ENCODE measurements at places on chromosomes 7 and 10.

- DNase-seq, result no peak
Measured at GRCh38 chr7:149850716-149851115, 12.5 kb downstream of the ZNF862 start.

- DNase-seq, result no peak
Measured at GRCh38 chr7:132756484-132756990, 180.3 kb upstream of the PLXNA4 start.

GRCh38 chr10:129881641-129882040, 82.4 kb downstream of the EBF3 start:
- no peak for DNase-seq

GRCh38 chr10:78165617-78166016, 132.0 kb downstream of the RPS24 start:
- DNase-seq, result no peak

DNA sequence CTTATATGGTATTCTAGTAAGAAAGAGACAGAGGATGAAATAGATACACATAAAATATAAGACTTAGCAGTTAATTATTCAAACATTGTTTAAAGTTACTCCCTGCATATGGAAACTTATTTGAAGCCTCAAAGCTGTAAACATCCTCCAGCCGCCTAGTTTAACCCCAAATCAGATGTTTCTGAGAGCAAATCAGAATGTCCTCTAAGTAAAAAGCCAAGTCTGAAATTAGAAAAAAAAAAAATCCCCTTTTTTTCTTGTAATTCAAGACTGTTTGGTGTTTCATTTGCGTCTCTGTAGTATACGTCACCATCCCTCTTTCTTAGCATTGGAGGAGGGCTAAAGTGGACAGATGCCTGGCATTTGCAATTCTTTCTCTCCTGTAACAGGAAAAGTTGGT, 46.4 kb downstream of the TMEM26 start:
- no peak for DNase-seq

GRCh38 chr7:7870555-7870954, 98.0 kb upstream of the GLCCI1 start:
- DNase-seq, result no peak

GRCh38 chr10:88097536-88097935, 234.1 kb downstream of the PTEN start:
- no peak for DNase-seq

- no peak for DNase-seq
Measured at GRCh38 chr7:117480055-117480362, 184 bp downstream of the CFTR start.

GRCh38 chr7:77329466-77330168, 86.5 kb downstream of the GSAP start:
- no peak for DNase-seq

- DNase-seq, result no peak
Measured at GRCh38 chr10:12187321-12187905, 8.3 kb downstream of the NUDT5 start.

DNA sequence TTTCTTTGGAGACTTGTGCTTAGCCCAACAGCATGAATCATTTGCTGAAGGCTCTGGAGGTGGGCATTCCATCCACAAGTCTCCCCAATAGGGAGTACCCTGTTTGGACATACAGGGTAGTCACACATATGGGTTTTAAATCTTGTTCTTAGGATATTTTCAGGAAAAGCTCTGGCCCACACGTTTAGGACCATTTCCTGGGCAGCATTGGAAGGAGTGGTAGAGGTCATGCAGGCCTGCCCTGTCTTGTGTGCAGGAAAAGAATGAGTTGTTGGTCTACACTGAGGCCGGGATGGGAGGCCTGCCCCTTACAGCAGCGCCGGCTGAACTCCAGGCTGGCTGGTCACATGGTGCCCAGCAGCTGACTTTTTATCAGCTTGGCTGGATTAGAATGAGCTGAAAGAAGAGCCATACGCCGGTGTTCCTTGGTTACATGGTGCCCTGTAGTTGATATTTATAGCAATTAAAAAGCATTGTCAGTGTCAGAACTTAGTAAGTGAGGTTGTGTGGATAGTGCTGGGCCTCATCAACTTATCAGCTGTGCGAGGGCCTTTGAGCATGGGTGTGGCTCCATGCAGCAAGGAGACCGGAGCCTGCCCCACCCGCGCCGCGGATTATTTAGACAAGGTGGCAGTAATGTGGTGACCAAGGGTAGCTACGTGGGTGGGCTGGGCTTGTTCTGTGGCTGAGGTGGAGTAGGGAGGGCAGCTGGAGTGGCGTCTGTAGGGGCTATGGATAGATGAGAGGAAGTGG, 28.6 kb downstream of the OGDH start:
- DNase-seq, result no peak

GRCh38 chr10:126222736-126223511, 165.4 kb downstream of the ADAM12 start:
- DNase-seq, result no peak

DNA sequence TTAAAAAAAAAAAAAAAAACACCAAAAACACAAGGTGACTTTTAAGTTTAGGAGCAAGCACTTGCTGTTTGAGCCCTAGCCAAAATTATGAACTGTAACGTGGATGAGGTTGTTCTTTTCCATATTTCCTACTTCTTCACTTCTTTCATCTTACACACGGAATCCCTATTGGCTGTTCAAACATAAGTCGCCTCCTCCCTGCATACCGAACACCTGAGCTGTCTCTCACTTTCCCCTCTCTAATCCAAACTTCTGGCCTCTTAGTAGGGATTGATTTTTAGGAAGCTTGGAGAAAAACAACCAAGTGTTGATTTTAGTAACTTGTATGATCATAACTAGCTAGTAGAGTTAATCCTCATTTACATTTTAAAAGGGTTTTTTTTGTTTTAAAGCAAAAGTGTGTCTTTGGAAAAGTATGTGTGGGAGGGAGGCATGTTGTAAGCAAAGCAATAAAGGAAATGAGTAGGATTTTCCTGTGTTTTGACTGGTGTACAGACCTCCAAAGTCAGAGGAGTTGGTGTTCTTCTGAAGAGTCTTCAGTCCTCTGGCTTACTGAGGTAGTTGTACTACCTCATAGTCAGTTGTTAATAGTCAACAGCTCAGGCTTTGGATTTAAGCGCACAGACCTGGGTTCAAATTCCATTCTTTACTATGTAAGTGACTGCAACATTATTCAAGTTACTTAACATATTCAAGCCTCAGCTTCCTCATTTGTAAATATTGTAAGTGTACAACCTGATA, 39.3 kb downstream of the RABGEF1 start:
- no peak for DNase-seq

GRCh38 chr7:150852371-150852905, at the start of gene AOC1:
Gene AOC1 (plus strand): TSS chr7:150852517. CDS start chr7:150856471, 3,954 bp downstream.
- DNase-seq, result no peak

GRCh38 chr7:116021237-116021636, 9.3 kb downstream of the TFEC start:
- DNase-seq, result no peak

DNA sequence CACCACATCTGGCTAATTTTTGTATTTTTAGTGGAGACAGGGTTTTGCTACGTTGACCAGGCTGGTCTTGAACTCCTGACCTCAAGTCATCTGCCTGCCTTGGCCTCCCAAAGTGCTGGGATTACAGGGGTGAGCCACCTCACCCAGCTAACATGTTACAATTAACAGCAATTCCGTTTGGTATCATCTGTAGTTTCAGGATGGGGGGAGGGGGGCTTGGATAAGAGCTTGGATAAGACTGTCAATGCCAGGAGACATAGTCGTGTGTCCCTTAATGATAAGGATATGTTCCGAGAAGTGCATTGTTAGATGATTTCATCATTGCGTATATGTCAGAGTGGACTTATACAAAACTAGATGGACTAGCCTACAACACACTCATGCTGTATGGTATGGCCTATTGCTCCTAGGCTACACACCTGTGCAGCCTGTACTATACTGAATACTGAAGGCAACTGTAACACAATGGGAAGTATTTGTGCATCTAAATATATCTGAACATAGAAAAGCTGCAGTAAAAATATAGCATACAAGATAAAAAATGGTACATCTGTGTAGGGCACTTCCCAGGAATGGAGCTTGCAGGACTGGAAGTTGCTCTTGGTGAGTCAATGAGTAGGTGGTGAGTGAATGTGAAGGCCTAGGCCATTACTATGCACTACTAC, 103.9 kb upstream of the TNS3 start:
- no peak for DNase-seq

DNA sequence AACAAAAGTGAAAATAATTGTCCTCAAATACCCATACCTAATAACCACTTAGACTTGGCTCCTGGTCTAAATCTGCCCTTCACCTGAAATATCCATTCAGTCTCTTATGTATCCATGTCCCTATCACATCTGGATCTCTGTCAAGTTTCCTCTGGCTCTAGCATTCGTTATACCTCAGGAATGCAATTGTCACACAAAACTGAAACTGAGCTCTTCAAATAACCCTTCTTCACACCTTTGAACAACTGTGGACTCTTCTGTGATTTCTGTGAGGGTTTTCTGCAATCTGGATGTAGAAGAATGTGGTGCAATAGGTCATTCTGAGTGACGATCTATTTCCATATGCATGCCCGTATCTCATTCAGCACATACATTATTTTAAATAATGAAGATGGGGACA, 53.5 kb upstream of the FGL2 start:
- no peak for DNase-seq

- DNase-seq, result no peak
Measured at GRCh38 chr7:130359276-130359857, 14.8 kb downstream of the CPA5 start.

- peak; percentile 9 for DNase-seq
Measured at GRCh38 chr10:4767033-4767814, 58.8 kb upstream of the AKR1E2 start.

DNA sequence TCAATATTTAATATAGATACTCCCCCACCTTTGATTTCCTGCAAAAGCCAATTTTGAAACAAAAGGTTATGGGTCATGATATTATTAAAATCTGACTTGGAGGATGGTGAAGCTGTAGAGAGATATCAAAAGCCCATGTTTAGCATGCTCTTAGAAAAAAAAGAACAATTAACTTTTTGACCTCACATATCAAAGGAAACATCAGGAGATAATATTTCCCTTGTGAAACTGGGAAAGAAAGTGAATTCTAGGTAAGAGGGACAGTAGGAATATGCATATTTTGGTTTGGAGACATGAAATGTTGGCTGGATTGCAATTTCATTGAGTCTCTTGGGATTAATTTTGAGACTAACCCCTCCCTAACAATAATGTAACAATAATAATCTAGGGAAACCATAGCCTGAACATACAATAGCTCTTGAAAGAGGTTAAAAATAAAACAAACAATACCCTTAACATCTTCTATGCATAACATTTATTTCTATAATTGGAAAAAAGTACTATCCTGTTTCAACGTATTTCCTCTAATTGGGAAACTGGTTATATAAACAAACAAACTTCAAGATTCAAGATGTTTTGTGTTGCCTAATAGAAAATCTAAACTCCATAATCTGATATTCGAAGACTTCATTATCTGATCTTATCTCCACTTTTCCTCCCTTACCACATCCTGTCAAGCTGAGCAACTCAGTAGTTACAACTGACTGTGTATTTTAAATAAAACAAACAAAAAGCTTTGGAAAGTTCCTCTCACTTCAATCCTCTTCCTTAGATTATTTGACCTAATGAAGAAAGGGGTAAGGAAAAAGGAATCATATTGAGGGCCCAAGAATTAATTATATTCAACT, 14.8 kb downstream of the TMEM26 start:
- DNase-seq, result no peak

DNA sequence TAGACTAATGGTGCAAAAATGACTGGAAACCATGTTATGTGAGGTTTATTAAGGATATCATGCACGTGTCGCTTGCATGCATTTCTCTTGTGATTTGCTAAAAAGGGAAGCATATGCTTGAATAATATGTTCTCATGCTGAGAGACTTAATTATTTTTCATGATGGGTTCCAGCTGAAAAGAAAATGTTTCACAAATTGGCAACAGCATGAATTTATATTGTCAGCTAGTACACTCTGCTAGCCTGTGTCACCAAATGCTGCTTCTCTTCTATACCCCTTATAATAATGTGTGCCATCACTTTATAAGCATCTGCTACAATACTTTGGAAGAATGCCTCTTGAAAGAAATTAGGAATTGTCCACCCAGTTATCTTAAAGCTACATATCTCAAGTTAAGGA, 63.0 kb downstream of the GNAI1 start:
- no peak for DNase-seq

DNA sequence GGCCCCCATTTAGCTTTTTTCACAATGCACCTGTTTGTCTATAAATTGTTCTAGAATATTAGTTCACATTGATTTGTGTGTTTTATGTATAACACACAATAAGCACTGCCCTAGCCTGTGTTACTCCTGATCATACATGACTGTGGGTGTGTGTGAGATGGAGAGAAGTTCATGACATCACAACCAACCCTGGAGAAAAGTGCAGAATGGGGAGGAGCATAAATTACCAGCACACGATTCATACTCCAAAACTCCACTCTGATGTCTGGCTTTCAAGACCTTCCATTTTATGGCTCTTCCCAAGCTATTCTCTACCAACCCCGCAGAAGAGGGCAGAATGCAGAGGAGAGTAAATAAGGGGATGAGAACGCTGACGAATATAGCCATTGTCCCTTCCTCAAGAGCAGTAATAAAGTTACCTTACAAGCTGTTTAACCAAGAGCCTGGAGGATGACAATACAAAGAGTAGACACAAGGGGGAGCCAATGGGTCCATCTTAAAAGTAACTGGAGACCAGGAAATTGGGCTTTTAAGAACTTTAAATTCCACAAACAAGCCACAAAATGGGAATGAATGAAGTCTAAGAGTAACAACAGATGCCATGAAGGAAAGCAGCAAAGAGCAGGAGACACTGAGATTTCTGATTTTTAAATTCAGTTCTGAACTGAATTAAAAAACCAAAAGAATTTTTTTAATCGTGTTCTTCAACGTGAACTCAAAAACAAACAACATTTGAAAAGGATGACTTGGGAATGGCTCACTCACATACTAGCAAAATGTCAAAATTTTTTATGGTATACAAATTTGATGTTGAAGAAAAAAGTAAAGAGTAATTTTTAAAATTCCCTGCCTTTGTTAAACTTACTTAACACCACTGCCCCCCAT, 159.6 kb downstream of the PARD3 start:
- DNase-seq, result no peak

GRCh38 chr7:19139706-19140327, 5.4 kb downstream of the FERD3L start:
- no peak for DNase-seq

- DNase-seq, result no peak
Measured at GRCh38 chr10:92757066-92757710, 67.4 kb downstream of the HHEX start.

GRCh38 chr10:89744026-89744425, 42.6 kb downstream of the KIF20B start:
- no peak for DNase-seq

DNA sequence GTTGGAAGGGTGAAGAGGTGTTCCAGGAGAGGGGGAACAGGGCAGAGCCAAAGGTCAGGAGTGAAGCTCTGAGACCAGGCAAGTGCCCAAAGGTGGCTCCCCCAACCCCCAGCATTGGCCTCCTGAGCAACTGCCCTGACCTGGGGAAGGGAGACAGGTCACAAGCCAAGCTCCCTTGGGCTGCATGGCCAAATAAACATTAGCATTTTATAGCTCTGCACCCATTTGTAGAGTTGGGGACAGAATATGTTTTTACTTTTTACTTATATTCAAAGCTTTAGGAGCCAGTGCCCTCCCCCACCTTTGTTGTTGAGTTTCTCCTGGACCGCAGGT, 4.0 kb downstream of the UNC5B start:
- DNase-seq, result no peak

- DNase-seq, result no peak
Measured at GRCh38 chr7:104629408-104629807, 301.0 kb downstream of the LHFPL3 start.

All from effector CD4-positive, alpha-beta T cell (primary cell).